AG04449 (cell line): ENCODE measurements at places on chromosomes 1 and 21.
A peak's percentile ranks its signal among the peaks of the same experiment; 100 is the strongest.

DNA sequence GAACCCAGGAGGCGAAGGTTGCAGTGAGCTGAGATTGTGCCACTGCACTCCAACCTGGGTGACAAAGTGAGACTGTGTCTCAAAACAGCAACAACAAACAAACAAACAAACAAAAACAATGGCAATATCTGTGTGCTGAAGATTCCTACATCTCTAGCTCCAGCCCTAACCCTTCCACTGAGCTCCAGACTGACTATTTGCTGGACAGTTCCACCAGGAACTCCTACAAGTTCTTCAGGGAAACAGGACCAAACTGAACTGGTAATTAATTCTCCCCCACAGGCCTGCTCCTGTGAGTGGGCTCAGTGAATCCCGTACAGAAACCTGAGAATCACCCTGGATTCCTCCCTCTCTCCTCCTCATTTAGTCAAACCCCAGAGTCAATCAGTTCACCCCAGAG lies 1.5 kb downstream of the SERPINC1 start:
- DNase-seq: no peak

- DNase-seq: no peak
These were observed 290.6 kb downstream of the NFIA start for GRCh38 chr1:61372944-61373343.

DNA sequence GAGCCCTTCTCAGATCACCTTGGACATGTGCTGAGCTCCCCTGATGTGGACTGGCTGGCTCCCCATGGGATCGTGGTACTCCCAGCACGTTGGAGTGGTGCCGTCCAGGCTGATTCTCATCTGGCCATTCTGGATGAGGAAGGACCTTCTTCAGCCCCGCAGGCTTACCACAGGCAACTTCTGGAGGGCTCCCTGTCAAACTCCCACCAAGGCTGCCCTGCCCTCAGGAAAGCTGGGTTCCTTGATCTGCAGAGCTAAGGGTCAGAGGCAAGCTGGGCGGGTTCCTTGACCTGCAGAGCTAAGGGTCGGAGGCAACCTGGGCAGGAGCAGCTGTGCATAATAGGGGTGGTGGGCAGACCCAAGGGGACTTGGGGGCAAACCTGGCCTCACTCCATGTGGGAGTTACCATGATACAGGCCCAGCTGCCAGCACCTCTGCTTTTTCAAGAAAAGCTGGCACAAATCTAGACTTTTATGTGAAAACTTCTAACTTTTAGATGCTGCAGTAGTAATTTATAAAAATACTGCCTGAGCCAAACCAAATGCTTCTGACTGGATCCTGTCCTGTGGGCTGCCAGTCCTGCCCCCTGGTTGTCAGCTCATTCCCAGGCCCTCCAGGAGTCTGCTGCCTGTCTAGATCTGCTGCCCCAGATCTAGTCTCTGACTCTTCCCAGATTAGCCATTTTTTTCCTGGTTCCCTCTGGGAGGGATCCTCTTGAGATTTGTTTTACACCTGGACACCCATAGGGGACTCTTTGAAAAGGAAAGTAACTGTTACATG lies 5.6 kb upstream of the THEM5 start:
- no peak for DNase-seq

- no peak for DNase-seq
These were observed 3.5 kb downstream of the LRP8 start for GRCh38 chr1:53324321-53324720.

DNA sequence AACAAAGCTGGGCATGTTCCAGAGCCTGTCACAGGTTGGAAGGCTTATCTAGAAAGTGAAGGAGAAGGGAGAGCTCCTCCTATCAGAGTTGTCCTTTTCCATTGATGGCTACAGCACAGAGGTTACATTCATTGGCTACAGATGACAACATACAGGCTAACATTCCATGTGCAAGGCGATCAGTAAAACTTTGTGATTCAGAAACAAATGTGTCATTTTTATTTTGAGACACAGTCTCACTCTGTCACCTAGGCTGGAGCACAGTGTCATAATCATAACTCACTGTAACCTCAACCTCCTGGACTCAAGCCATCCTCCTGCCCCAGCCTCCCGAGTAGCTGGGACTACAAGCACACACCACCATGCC lies 32.6 kb downstream of the TRIM67 start:
- DNase-seq: no peak

DNA sequence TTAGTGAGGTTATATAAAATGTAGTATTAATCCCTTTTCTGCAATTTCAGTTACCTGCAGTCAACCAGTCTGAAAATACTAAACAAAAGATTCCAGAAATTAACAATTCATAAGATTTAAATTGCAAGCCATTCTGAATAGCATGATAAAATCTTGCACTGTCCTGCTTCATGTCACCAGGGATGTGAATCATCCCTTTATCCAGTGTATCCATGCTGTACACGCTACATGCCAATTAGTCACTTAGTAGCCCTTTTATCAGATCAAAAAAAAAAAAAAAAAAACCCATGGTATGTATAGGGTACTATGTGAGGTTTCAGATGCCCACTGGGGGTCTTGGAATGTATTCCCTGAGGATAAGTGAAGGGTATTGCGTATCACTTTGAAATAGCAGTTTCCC lies 191.3 kb upstream of the HP1BP3 start:
- no peak for DNase-seq

DNA sequence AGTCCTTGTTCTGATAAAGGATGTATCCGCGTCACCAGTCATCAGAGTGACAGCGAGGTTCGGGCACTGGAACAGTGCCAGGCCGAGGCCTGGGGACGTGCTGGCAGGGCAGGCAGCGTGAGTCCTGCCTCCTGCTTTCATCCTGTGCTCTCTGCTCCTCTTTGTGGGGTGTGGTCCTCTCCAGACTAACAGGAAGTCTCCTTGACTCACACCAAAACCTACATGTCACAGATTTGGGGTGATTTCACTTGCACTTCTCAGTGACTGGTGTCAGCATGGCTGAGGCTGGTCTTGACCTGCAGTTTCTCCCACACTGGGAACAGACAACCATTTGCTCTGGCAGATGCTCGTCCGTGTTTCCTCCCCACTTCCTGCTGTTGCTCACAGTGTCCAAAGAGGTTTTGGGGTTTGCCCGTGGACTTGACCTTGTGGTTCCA lies 8.8 kb upstream of the NLRP3 start:
- no peak for DNase-seq

- DNase-seq: peak; percentile 42
These were observed 84.9 kb upstream of the SLC44A3 start for GRCh38 chr1:94734963-94735901.

- no peak for DNase-seq
These were observed 7.9 kb downstream of the KYAT3 start for GRCh38 chr1:88984569-88984968.

DNA sequence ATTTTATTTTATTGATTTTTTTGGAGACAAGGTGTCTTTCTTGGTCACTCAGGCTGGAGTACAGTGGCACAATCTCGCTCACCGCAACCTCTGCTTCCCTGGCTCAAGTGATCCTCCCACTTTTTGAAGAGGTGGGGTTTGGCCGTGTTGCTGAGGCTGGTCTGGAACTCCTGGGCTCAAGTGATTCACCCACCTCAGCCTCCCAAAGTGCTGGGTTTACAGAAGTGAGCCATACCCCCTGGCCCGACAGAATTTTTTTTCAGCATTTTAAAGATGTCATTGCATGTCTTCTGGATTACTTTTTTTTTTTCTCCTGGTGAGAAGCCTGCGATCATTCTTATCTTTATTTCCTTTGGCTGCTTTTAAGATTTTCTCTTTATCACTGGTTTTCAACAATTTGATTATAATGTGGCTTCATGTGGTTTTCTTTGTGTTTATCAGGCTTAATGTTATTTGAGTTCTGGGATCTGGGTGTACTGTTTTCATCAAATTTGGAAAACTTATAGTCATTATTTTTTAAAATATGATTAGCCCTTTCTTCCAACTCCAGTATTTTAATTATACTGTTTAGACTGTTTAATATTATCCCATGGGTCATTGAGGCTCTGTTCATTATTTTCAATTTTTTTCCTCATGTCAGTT lies 23.1 kb upstream of the PTBP2 start:
- DNase-seq: no peak

DNA sequence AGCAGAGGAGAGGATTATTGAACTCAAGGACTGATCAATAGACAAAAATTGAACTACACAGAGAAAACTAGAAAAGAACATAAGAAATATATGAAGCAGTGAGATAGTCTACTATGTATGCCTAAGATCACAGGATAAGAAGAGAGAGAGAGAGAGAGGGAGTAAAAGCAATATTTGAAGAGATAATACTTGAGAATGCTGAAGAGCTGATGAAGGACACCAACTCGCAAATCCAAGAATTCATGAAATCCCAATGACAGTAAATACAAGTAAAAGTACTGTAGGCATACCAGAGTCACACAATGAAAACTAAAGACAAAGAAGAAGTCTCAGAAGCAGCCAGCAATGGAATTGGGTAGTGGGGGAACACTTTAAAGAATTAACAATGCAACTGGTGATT lies 260.1 kb upstream of the SPAG17 start:
- no peak for DNase-seq

DNA sequence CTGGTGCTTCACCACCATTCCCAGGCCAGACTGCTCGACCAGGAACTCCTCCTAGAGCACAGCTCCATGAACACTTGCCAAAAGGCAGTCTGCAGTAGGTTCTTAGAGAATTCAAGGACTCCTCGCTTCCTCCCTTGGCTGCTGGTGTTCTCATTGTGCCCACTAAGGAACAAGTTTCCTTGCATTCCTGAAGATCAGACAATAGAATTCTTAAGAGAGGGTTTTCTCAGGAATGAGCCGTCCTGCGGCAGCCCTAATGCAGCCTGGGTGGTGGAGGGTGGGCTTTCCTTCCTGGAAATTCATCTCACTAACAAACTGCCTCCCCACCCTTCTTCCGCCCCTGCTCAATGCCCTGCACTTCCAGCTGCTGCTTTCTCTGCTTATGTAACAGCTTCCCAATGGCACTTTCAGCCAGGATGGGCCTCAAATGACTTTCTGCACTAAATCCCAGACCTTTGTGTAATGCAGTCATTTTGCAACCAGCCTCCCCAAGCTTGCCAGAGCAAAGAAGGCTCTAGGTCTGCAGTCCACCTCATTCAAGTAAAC lies 287.9 kb downstream of the PLPP3 start:
- no peak for DNase-seq

DNA sequence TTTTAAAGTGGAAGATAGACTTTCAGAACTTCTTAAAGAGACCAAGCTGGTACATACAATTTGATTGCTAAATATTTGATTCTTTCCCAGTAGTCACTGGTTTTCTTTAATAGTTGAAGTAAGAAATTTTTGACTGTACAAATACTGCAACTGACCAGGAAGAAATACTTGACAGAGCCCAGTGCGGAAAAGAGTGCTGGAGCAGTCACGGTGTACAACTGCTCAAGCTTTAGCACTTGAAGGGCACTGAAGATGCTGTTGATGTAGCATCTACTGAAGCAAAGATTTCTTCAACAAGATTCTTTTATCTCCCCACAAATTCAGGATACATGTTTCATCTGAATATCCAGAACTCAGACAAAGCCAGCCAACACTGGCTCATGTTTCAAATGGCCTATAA lies 41.5 kb downstream of the SLC35F3 start:
- no peak for DNase-seq

DNA sequence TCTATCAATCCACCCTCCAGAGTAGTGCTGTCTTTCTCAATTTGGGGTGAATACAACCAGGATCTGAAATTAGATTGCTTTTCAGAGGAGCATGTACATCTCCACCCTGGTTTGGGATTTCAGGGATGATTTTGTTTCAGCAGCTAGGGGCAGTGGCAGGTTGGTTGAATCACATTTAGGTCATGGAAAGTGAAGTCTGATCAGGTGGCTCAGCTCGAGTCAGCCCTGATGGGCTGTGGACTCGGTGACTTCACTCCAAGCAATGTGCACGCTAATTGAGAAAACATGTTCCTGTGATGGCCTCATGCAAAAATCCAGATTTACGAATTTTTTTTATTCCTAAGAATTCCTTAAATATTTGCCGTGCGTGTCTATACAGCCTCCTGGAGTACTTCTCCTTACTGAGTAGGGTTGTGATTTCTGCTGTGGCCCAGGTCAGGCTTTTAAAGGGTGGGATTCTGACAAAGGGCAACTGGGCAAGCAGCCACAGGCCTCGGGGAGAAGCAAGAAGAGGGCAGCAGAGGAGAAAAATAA lies 7.5 kb downstream of the NGF start:
- DNase-seq: peak; percentile 95

GRCh38 chr1:40058453-40059337 lies 18.2 kb downstream of the CAP1 start:
- DNase-seq: no peak

DNA sequence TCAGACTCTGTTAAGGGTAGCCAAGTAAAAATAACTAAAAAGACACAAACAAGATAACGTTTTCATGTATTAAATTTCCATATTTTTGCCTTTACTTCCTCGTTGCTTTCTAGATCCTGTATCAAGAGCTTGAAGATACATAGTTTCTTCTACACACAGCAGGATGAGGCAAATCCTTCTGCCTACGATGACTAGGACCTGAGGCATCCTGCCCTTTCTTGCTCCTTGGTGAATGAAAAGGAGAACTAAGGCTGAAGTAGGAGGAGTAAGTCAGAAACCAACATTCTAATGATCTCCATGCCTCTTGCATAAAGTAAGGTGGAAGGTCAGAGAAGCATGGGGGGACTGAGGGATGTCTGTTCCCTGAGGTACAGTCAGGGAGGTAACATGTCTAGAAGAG lies 102.6 kb downstream of the GPATCH2 start:
- DNase-seq: peak; percentile 24

GRCh38 chr1:97875996-97876395 lies 44.8 kb downstream of the DPYD start:
- DNase-seq: no peak

GRCh38 chr1:226912587-226913176 lies 27.4 kb upstream of the COQ8A start:
- no peak for DNase-seq

DNA sequence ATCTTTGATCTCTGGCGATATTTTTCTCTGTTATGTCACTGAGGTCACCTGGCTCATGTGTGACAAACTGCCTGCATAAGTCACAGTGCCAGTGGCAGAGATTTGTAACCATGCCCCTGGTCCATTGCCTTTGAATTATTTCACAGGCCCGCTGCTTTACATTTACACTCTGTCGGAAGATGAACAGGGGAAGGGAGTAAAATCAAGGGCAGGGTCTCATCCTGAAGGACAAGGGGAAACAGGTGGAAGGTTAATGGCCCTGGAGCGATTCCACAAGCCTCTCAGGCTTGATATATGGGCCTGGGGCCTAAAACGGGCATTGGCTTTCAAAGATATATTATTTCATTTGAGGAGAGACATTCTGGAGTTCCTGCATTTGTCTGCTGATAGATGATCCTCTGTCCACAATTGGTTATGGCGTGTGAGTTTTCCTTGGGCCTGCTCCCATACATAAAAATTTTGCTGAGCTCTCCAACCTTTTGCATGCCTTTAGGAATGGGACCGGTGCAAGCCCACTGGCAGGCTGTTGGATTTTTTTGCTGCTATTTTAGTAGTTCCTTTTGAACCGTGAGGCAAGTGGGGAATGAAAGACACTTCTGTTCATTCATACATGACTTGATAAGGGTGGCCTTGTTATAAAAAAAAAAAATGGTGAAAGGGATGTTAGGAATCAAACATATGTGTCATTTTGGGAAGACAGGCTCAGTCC lies 51.9 kb downstream of the NR5A2 start:
- DNase-seq: no peak

DNA sequence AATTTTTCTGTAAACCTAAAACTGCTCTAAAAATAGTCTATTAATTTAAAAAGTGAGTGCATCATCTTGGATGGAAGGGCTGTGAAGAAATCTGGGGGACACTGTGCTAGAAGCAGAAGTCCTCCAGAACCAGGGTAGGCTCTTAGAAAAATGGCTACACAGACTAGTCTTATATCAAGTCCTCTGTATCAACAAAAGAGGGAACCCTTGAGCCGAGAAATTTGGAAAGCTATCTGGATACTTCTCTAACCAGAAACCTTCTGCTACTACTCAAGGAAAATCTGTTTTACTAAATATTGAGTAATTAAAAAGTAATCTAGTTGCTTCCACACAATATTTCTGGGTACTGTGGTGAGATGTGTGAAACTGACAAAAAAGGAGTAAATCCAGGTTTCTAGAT lies 92.1 kb downstream of the WDR3 start:
- no peak for DNase-seq
